ENCODE measurements at places on chromosomes 5 and 9.

DNA sequence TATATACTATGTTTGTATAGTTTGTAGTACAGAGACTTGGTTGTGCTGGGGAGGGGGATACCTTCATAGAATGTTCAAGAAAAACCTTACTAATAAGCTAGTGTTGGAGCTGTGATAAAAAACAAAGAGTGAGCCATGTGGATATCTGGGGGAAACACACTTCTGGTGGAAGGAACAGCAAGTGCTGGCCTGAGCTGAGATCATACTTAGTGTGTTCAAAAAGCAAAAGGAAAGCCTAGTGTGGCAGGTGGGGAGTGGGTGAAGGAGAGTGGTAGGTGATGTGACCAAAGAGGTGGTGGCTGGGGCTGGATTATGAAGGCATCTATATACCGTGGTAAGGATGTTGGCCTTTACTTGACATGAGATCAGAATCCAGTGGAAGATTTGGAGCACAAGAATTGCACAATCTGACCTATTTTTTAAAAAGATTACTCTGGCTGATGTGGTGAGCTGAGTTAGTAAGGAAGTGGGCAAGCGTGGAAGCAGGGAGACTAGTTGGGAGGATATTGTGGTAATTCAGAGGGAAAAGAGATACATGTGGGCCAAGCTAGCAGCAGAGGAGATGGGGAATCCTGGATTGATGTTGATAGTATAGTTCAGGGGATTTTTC lies 26.6 kb downstream of the PALM2AKAP2 start:
- DNase-seq = no peak

- no peak for DNase-seq
These were observed 20.9 kb downstream of the FAM13B start for GRCh38 chr5:138011991-138012390.

DNA sequence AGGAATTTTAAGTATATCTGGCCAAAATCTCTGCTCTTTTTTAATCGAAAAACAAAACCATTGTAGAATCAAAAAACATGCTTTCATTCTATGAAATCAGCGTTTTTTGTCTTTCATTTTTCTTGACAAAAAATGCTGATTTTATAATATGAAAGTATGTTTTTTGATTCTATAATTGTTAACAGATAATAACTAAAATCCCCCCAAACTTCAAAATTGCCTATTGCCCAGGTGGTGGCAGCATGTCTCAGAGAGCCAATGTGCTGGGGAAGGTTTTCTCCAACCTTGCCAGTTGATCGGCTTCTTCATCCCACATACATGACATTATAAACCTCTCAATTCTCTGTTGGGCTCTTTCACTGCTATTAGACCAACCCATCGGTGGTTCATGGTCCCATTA lies 5.1 kb upstream of the SMIM15 start:
- no peak for DNase-seq

- no peak for DNase-seq
These were observed 9.9 kb upstream of the NUDT12 start for GRCh38 chr5:103572454-103572853.

- no peak for DNase-seq
These were observed 179.0 kb downstream of the ROR2 start for GRCh38 chr9:91771027-91771426.

GRCh38 chr9:133784731-133785561 lies 46.8 kb upstream of the SARDH start:
- no peak for DNase-seq

DNA sequence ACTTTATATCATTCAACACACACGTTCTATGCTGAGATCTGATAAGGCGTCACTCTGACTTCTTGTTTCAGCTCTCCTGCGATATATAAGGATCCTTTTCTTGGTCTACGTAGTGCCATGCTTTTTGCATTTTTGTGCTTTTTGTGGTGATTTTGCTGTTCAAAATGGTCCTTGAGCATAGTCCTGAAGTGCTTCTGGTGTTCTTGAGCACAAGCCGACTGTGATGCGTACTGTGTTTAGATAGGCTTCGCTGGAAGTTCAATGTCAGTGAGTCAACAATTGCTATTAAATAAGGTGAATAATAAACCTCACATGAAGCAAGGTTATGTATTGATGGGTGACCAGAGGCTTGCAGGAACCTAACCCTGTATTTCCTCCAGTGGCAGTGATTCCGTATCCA lies 46.8 kb downstream of the ACO1 start:
- DNase-seq = no peak

- DNase-seq = no peak
These were observed 9.5 kb downstream of the LHFPL2 start for GRCh38 chr5:78638973-78639669.

GRCh38 chr9:111161015-111161415 lies 122.7 kb upstream of the LPAR1 start:
- no peak for DNase-seq

DNA sequence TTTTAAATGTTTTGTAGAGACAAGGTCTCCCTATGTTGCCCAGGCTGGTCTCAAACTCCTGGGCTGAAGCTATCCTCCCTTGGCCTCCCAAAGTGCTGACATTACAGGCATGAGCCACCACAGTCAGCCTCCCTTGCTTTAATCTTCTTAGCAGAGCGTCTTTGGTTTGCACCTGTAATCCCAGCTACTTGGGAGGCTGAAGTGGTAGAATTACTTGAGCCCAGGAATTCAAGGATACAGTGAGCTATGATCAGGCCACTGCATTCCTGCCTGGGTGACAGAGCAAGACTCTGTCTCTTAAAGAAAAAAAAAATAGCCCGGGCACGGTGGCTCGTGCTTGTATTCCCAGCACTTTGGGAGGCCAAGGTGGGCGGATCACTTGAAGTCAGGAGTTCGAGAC lies 27.8 kb downstream of the UBE2D2 start:
- no peak for DNase-seq

GRCh38 chr9:109966643-109967368 lies 186.8 kb downstream of the PALM2AKAP2 start:
- no peak for DNase-seq

DNA sequence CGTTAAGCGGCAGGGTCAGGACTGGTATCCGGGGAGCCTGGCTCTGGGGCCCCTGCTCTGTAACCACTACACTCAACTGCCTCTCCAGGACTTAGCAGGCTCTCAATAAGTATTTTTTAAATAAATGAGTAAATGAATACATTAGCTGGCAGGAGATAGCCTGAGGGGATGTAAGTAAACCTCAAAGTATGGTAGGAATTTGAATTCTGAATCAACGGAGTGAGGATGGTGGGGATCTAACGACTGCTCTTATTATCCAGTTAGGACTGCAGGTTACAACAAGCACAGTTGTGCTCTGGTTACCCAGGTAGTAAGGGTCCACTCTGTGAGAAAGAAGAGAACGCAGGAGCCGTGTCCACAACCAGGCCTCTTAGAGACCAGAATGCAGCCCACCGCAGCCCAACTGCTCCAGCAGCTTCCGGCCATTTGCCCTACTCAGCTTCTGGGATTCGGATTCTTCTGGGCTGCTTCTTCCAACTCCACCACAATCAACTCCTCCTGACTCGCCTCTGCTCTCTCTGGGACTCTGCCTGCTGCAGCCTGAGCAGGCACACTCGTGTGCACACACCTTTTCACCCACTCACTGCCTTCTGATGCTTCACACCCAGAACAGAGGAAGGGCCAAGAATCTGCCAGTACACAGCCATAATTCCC lies 52.6 kb downstream of the MED27 start:
- DNase-seq = peak; percentile 13

DNA sequence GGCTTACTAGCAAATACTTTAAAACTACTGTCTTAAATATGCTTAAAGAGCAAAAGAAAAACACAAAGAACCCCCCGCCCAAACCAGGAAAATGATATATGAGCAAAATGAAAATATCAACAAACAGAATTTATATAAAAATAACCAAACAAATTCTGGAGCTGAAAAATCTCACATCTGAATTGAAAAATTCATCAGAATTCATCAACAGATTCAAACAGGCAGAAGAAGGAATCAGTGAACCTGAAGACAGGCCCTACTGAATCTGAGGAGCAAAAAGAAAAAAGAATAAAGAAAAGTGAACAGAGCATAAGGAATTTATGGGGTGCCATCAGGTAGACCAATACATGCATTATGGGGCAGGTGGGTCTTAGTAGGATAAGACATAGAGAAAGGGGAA lies 49.8 kb upstream of the SPTLC1 start:
- no peak for DNase-seq

GRCh38 chr5:88675168-88675707 lies 207.7 kb downstream of the MEF2C start:
- peak; percentile 33 for DNase-seq

DNA sequence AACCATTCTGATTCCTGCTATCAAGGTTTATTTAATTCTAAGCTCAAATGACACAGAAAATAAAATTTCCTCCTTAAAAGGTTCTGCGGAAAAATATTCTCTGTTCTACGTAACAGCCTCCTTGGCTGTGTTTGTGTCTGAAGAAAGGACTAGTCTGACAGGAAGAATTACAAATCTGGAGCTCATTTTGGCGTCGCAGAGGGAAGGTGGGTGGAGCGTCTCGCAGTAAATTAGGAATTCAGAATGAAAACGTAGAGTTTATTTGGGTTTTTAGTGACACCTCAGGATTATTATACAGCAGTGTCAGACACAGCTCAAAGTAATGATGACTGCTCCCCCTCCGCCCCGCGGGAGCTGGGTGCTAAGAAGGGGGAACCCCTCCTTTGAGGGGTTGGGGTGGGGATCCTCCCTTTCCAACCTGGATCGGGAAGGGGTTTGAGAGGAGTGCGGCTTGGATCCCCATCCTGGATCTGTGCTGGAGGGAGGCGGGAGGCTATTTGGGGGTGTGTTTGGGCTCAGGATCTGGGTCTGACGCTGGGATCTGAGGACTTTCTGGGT lies 933 bp upstream of the TGFBR1 start:
- no peak for DNase-seq

GRCh38 chr5:133123297-133123696 lies 71.5 kb downstream of the HSPA4 start:
- no peak for DNase-seq

GRCh38 chr5:82276800-82277612 lies 1.1 kb downstream of the RPS23 start:
- no peak for DNase-seq

- DNase-seq = no peak
These were observed 123.2 kb downstream of the TLE1 start for GRCh38 chr9:81566074-81566698.

DNA sequence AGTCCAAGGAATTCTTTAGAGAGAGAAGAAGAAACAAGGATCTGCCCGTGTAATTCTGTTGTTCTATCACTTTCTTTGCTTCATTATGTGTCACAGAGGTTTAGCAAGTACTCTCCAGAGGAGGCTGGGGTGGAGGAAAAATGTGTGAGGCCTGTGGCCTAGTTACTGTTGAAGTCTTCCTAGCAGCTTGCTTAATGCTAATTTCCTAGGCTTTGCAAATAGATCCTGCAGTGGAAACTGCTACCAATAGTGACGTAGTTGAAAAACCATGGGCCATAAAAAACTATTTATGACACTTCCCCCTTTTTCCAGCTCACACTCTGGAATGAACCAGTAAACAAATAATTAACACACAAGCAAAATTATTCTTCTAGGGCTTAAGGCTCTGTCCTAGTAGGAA lies 27.0 kb upstream of the C9orf72 start:
- no peak for DNase-seq

DNA sequence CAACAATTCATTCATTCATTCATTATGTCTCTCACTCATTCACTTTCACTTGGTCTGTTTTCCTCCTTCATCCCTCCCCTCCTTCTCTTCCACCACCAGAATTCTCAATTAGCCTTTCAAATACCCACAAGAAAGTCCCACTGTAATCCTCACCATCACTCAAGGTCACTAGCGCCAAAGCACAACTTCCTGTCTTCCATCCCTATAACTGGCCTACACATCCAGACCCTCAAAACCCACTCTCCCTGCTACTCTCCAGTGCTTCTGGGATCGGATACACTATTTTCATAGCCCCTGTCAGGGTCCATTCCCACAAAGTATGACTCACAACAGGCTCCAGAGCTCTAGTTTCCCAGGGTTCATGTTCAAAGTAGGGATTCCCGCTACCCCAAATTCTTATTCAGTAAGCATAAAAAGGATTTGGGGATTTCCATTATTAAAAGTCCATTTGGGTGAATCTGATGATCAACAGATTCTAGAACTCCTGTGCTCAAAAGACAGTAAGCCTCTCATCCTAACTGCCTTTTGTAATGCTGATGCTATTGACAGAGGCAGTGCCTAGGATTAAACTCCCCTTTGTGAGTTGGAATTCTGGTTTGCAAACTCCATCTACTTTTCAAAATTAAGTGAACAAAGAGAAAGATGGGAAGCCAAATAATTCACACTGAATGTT lies 250.9 kb downstream of the SEMA5A start:
- DNase-seq = no peak

DNA sequence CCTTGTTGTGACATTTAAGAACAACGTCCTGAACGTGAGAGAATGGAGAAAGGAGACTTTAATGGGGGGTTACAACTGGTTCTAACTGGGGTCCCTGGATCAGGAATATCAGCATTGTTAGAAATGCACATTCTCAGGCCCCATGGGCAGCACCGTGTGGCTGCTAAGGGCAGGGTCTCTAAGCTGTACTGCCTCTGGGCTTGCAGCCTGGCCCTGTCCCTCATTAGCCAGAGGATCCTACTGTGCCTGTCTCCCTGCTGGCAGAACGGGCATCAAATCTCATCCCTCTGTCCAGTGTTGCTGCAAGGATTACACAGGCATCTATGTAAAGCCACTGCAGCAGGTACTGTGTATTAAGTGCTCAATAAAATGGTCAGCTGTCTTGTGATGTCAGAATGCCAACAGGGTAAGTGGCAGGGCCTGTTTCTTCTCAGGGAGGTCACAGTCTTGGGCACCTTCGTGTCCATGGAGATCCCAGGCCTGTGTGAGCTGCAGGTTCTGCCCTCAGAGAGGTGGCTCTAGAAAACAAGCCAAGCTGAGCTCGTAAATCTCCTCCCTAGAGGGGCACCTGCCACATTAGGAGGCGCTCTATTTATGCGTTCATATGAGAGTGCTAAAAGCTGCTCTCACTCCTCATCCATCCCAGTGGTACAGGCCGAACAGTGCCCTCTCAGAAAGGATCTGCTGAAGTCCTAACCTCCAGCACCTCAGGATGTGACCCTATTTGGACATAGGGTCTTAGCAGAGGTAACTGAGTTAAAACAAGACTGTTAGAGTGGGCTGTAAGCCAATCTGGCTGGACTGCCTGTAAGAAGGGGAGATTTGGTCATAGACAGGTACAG lies 210.5 kb downstream of the GADD45G start:
- no peak for DNase-seq

DNA sequence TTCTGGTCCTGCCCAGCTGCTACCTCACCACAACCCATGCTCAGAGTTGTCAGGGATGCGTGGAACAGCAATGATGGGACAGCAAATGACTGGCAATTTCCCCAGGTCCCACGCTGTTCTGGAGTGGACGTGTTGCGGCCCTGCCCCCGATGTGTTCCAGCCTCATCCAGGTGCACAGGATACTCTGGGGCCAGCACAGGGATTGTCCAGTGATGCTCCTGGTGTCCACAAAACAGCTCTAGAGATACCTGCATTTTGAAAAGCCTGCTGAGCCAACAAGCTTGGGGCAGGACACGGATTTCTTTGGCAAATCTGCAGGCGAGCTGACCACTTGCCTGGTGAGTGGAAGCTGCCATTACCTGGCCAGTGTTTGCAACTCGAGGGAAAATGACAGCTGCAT lies 88.7 kb downstream of the ANKRD33B start:
- no peak for DNase-seq

All from NCI-H526 treated with DMSO at 0.1 percent for 48 hours (cell line).